GM04504 (cell line): ENCODE measurements at places on chromosomes 2 and 18.

GRCh38 chr2:86764661-86765309 lies 25.9 kb downstream of the CD8A start:
- DNase-seq, result peak; percentile 12

DNA sequence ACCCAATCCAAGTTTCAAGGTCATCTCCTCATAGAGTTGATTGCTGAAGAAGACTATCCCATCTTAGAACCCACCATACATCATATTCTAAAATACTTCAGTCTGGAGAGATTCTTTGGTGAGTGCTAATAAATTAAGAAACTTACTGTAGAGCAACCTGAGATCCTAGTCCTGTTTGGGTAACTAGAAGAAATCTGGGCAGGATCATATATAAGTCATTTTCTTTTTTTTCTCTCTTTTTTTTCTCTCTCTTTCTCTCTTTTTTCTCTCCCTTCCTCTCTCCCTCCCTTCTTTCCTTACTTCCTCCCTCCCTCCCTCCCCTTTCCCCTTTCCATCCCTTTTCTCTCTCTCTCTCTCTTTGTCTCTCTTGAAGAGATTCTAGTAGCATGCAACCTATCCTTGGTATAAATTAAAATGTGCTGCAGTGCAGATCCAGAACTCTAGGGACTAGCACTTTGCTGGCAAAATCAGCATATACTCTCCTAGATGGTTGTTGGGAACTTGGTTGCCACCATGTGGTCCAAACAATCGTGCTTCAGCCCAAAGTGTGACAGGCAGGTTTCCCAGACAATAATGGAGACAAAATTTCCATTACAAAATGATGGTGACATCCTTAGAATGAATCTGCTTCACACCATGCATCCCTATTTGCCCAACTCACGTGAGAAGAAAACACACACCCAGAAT lies 399.4 kb upstream of the CELF4 start:
- DNase-seq, result no peak

GRCh38 chr2:17517481-17518211 lies 594 bp downstream of the RAD51AP2 start:
- no peak for DNase-seq

- peak; percentile 21 for DNase-seq
These were observed 159.7 kb downstream of the CD226 start for GRCh38 chr18:69787825-69788547.

- no peak for DNase-seq
These were observed 28.2 kb downstream of the TUBB6 start for GRCh38 chr18:12336171-12336613.
